ENCODE measurements at places on chromosomes 4 and X. TPM values are rescaled to one million over a fixed set of nuclear protein-coding genes. Genes with fewer than 3 reads are reported as not detected.

- DNase-seq: no peak
Measured at GRCh38 chr4:87005369-87005689, 70.5 kb downstream of the AFF1 start.

The DAPP1 gene
- 0.89 TPM for total RNA-seq

The SH3TC1 gene
- 11.7 TPM for total RNA-seq

The ATP1B4 gene
- total RNA-seq: 0.42 TPM

The PPP4R3C gene
- not detected for total RNA-seq
